ENCODE measurements at places on chromosomes 7 and 10. TPM values are rescaled to one million over a fixed set of nuclear protein-coding genes. Genes with fewer than 3 reads are reported as not detected.

The ST7 gene
- 10.6 TPM for total RNA-seq

The NOC3L gene
- 10.3 TPM for total RNA-seq

The RAMP3 gene
- total RNA-seq = 7.2 TPM

The SPDYE8 gene
- total RNA-seq = not detected

The SFTPA1 gene
- 0.77 TPM for total RNA-seq
